ENCODE measurements at places on chromosomes 2 and 18. TPM values are rescaled to one million over a fixed set of nuclear protein-coding genes. Genes with fewer than 3 reads are reported as not detected.
A peak's percentile ranks its signal among the peaks of the same experiment; 100 is the strongest.

ANKRD53 gene
- 0.68 TPM for total RNA-seq

DNA sequence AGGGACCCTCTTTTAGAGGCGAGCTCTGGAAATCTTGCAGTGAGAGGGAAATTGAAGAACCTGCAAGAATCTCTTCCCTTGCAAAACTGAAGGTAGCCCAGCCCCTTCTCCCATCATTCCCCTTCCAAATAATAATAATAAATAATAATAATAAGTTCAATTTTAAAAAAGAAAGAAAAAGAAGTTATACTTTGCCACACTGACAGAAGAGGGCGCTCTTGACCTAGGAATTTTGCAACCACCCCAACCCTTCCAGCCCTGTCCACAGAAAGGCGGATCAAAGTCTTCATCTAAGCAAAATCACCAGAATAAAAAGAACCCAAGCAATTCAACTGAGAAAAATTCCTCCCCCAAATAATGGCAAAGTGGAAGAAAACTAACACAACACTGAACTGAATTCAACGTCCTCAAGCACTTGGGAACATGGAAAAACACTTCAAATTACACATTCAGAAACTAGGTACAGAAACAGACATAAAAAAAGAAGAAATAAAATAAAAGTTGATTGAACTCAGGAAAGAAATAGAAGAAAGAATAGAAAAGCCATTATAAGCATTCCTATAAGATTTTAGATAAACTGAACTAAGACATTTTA is 98.9 kb upstream of the GLS start:
- peaks cover 4% of the 10 kb centered on the region for H3K27me3 ChIP-seq
- H3K4me1 ChIP-seq, result peaks cover 18% of the 10 kb centered on the region
- peak; percentile 63 for DNase-seq
- H3K27ac ChIP-seq, result no peak overlapping the region

DNA sequence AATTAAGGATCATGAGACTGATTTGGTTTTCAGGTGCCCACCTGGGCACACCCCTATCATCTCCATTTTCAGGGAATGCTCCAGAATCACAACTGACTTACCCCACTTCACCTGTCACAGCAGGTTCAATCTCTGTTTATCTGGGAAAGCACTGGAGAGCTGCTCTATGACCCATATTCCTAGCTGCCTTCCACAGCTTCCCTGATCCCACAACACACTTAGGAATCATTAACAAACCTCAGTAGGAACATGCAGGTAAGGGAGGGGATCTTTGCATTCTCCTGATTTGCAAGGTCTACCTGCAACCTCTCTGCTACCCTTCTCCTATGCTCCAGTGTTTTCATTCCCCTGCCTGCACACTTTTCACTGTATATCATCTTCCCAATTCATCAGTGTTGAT is 18.7 kb upstream of the FABP1 start:
- H3K36me3 ChIP-seq, result no peaks in the 10 kb centered on the region
- H3K27ac ChIP-seq, result no peak overlapping the region
- no peak for DNase-seq

- H3K27ac ChIP-seq, result no peak overlapping the region
- H3K27me3 ChIP-seq, result no peaks in the 10 kb centered on the region
- no peaks in the 10 kb centered on the region for H3K4me1 ChIP-seq
- no peak for DNase-seq
- peaks cover 30% of the 10 kb centered on the region for H3K36me3 ChIP-seq
Measured at GRCh38 chr2:232817756-232818155, 41.4 kb upstream of the KCNJ13 start.

DNA sequence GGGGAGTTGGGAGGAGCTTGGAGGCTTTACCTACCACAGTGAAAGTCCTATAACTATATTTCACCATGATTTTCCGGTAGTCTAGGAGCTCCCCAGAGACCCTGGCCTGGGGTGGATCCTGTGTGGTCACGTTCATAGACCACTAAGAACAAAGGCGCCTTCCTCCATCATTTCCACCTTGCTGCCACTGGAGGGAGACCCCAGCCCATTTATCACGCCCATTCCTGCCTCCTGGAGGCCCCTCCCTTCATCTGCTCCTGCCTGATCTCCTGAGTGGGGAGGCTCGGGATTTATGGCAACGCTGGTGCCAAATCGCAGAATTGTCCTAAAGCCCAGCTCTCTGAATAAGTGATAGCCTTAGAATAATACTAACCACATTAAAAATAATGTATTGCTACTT is 507.6 kb upstream of the SPHKAP start:
- peaks cover 5% of the 10 kb centered on the region for H3K4me1 ChIP-seq
- no peak for DNase-seq
- H3K4me3 ChIP-seq, result no peak overlapping the region

SESTD1 gene
- total RNA-seq, result 19.7 TPM

DNA sequence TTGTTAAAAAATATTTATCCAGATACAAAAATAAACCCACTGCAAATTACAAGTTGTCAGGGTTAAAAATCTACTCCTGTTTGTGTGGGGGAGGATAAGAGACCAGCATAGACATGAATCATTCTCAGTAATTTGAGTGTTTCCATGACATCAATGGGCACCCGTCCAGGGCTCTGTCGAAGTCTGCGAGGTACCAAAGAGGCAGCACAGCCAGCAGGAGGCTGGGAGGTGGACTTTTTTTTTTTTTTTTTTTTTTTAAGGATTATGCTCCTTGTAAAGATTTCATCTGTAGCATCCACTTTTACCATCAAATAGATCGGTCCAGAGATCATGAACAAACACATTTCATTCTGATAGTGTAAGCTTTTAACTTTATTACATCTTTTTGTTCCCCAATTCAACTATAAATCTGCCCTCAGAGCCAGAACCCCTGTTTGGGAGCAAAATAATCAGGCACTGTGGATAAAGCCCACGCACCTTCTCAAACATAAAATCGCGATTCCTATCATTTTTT is 182.0 kb downstream of the TCF4 start:
- peak; percentile 94 for DNase-seq
- H3K36me3 ChIP-seq, result no peaks in the 10 kb centered on the region
- peak overlapping the region; percentile 86 for H3K27ac ChIP-seq
- H3K4me1 ChIP-seq, result peaks cover 66% of the 10 kb centered on the region

DNA sequence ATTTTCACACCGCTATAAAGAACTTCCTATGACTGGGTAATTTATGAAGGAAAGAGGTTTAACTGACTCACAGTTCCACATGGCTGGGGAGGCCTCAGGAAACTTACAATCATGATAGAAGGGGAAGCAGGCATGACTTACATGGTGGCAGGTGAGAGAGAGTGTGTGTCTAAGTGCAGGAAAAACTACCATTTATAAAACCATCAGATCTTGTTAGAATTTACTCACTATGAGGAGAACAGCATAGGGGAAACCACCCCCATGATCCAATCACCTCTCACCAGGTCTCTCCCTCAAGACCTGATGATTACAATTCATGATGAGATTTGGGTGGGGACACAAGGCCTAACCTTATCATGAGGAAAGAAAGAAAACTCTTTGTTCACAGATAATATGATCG is 174.6 kb downstream of the SRBD1 start:
- H3K27ac ChIP-seq, result no peak overlapping the region
- DNase-seq, result no peak
- H3K4me1 ChIP-seq, result peaks cover 63% of the 10 kb centered on the region
- peaks cover 14% of the 10 kb centered on the region for H3K36me3 ChIP-seq

Data from HFFc6 (cell line).